ENCODE measurements at places on chromosomes 5 and 9.

DNA sequence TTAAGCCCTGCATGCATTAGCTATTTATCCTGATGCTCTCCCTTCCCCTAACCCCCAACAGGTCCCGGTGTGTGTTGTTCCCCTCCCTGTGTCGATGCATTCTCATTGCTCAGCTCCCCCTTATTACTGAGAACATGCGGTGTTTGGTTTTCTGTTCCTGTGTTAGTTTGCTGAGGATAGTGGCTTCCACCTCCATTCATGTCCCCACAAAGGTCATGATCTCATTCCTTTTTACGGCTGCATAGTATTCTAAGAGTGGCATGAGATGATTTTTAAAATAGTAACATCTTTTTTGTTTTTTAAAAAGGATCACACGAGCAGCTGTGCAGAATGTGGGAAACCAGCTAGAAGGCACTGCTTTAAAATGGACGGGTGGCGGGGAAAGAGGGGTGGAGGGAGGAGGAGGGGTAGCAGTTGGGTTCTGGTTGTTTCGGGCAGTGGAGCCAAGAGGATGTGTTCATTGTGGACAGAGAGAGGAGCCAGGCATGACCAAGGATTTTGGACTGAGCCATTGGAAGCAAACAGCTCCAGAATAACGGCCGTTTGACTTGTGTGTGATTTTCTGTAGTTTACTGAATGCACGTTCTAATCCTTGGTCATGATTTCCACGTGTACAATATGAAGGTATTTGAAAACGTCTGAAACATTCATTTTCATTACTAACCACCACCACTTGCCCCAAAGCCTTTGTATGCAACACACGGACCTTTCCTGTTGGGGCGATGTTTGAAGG, 1.7 kb upstream of the TENT4A start:
- no peak for DNase-seq

DNA sequence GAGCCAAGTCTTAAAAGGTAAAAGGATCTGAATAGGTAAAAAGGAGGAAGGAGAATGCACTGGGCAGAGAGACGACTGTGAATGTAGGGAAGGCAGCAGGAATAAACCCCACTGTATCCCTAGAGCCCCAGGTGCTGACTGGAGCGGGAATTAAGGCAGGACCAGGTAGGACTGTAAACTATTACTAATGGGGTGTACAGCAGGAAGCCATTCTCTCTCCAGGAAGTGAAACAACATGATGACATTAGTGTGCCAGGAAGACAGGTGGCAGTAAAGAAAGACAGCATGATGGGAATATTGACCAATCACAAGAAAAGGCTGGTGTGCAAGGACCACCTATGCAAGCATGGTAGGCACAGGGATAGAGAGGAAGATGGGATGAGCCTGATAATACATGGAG, 433.0 kb downstream of the DNAH5 start:
- DNase-seq: no peak

DNA sequence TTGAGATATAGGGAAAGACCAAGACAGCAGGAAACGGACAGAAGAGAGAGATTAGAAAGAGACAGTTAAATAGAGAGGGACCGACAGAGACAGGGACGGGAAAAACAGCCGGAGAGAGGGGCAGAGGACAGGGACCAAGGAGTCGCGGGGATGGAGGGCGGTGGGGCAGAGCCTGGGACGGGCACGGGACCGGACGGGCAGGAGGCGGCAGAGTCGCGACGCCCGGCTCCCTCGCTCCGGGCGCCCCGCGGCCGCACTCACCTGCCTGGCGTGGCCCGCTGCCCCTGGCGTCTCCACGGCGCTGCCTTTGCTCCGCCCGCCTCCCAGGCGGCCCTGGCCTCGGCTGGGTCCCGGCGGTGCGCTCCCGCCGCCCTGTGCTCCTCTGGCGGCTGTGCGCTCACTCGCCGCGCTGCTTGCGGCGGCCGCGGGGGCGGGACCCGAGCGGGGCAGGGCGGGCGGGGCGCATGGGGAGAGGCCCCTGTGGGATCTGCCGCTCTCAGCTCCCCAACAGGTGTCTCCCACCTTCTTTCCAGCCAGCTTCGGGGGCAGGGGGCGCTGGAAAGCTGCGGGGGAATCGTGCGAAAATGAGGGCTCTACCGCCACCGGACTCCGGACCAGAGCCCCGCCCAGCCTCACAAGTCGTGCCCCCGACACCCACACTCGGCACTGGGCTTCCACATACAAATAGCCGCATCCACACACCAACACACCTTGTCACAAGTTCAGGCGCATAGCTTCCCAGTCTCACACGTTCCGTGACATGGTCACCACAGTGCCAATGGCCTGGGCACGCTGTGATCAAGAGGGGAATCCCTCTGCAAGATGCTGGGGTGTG, at the start of gene ARID3C:
TSS of gene ARID3C (minus strand) at position 411 of the 835 bp plus-strand sequence. CDS start 1,052 bp downstream, outside the sequence.
- no peak for DNase-seq

DNA sequence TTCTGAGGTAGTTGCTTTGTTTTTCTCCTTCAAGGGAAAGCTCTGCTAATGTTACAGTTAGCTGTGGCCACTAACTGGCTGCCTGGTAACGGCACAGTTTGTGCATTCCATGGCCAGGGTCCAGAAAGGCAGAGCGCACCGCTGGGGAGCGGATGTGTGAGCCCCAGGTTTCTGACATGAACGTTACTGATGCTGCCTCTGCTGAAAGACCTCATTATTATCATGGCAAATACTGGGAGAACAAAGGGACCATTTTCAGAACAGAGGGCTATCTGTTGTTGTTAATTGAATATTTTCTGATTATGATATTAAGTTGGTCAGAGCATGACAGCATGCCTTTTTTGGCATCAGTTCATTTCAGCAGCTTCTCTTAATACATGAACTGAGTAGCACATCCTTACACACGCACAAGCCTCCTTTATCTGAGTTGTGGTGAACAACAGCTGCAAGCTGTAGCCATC, 134.1 kb downstream of the NUDT12 start:
- DNase-seq: peak; percentile 9

DNA sequence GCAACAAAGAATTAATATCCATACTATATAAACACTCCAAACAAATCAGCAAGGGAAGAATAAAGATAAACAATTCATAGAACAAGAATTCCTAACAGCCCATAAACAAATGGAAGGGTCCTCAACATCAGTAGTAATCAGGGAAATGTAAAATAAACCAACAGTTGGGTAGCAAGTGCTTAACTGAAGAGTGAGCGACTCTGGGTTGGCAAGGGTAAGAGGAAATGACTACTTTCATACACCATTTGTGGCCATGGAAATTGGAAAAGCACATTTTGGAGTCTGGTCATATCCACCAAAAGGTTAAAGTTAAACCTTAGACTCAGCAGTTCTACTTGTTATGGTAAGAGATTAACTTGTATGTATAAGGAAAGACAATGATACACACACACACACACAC, 17.4 kb upstream of the RORB start:
- no peak for DNase-seq

DNA sequence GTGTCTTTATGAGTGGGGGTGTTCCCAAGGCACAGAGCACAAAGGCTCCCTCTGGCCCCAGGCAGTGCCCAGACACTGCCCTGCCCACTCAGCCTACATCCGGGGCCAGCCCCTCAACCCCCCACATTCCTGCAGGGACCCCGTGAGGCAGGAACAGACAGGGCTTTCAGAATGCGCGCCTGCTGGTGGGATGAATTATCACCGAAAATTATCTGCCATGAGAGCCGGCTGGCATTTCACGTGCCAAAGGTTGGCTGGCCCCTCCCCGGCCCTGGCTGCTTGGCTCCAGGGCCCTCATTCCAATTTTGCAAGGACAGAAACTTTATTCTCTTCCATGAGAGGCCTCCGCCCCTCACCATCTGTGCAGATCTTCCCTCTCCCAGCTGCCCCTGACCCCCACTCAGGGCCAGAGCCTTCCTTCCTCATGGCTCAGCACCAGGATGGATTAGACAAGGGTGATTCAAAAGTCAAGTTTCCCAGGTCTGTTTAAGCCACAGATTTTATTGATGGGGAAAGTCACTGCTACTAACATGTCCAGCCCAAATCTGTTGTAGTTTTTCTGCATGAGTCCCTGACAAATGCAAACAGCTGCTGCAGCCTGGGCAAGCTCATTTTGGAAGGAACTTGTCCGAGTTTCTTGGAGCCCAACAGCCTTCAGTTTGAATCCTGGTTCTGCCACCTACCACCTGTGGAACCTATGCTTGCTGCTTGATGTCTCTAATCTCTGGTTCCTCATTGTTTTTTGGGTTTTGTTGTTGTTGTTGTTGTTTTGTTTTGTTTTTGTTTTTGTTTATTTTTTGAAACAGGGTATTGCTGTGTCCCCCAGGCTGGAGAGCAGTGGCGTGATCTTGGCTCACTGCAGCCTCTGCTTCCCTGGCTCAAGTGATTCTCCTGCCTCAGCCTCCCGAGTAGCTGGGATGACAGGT, 32.3 kb upstream of the WDR38 start:
- no peak for DNase-seq

DNA sequence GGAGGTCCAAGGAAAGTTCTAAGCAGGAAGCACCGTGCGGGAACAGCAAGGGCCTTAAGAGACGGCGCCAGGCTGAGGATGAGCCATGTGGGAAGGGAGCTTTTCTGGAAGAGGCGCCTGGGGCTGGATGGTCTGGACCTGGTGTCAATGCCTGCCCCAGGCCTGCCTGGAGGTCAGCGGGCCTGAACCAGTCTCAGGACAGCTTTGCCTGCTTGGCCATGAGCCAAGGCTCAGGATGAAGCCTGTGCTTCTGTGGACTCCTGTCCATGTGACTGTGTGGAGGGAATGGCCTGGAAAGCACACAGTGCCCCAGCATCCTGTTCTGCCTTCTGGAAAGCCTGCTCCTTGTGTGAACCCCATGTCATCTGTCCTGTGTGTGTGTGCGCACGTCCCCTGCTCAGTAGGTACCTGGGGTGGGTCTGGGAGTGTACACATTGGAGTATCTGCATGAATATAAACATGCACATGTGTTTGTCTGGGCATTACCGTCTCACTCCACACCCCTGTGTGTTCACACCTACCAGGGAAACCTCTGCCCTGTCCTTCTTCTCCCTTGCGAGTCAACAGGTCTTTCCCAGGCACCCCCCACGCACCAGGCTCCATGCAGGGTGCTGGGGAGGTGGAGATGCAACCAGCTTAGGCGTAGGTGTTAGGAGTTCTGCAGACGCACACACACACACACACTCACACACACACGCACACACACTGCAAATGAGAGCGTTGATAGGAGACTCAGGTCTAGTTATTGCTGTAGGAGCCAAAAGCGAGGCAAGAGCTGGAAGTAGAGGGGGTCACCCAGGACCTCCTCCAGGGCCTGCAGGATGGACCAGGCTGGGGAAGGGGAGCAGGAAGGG, 24.8 kb downstream of the DAB2IP start:
- no peak for DNase-seq

GRCh38 chr5:25955337-25955736, 1083.0 kb downstream of the CDH9 start:
- no peak for DNase-seq

- DNase-seq: no peak
Measured at GRCh38 chr9:27600256-27600655, 27.0 kb upstream of the C9orf72 start.

DNA sequence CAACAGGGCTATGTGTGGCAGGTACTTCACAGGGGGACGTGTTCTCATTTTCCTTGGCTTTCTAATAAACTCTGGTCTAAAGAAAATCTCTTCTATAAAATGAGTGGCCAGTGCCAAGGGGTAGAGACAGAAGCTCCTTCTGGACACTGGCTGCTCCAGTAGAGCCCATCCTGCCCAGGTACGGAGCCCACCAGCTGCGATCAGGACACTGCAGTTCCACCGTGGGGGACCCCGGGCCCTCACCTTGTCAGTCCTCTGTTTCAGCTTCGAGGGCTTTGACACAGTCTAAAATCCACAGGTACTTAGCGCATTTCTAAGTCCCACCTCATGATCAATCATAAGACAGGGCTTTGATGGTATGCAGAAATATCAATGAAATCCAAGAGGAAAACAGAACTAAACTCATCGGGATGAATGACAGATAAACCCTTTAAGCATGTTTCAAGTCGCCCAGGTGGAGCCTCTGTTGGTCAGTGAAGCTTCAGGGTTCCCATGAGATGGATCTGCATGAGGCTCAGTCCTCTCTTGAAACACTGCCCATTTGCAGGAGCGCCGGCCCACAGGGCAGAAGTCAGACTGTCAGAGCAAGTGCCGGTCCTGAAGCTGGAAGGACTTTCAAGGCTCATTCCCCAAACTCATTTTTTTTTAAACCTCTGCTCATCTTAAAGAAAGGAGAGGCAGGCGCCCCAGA, 20.3 kb upstream of the TERT start:
- DNase-seq: no peak

DNA sequence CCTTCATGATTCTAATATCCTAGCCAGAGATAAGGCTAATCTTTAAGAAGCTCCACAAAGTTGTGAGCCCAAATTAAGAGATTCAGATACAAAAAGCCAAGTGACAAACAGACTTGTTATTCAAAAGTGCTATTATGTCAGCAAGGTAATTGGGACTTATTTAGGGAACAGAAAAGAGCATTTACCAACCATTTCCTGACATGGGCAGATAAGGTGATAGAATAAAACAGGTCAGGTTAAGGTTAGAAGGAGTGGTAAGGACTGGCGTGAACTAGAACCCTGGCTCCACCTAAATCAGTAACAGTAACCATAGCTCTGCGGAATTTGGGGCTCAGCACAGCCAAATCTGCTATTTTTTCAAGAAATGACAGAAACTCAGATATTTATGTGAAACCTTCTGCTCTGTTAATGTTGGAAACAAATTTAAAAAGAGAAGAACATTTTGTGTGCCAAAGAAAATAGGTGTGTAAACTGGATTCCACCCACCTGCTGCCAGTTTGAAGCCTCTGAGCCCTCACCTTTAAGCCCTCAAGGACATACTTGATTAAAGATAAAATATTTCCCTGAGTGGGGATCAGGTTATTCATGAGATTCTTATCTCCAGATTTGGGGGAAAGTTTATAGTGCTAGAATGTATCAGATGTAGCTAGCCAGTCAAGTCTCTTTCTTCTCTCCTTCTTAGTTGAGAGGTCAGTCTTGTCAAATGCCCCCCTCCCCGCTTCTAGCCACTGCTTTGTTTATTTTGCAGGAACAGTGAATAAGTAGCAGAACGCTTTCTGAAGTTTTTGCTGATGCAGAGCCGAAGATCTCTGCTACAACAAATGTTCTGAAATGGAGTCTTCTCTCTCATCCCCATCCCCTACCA, 10.2 kb upstream of the ERMP1 start:
- DNase-seq: no peak

DNA sequence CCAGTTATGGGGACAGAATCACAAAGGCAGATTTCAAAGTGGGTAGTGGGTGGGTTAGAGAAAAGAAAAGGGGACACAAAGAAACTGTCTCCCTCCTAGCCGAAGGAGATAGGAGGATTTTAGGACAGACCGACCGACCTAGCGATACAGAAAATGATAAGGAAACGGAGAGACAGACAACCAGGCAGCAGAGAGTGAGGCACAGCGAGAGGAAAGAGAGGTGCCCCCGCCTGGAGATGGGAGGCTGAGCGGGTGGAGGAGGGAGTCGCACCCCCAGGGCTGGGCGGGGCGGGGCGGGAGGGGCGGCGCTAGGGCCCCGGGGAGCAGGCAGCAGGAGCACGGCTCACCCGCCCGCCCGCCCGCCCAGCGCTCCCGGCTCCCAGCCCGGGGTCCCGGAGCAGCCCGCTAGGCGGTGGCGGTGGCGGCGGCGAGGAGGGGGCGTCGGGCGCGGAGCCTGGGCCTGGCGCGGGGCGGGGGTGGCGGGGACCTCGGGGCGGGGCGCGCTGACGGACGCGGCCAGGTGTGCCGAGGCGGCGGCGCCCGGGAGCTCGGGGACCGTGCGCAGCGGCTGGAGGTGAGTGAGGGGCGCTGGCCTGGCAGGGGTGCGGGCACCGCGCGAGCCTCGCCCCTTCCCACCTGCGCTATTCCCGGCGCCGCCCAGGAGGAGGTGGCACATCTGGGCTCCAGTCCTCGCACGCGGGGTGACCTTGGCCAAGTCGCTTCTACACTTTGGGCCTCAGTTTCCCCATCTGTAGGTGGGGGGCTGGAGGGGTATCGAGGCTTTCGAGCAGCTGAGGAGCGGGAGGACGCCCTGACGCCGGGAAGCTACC, 15.9 kb upstream of the SYNPO start:
- peak; percentile 57 for DNase-seq
